ENCODE measurements at places on chromosomes 6 and 20.

DNA sequence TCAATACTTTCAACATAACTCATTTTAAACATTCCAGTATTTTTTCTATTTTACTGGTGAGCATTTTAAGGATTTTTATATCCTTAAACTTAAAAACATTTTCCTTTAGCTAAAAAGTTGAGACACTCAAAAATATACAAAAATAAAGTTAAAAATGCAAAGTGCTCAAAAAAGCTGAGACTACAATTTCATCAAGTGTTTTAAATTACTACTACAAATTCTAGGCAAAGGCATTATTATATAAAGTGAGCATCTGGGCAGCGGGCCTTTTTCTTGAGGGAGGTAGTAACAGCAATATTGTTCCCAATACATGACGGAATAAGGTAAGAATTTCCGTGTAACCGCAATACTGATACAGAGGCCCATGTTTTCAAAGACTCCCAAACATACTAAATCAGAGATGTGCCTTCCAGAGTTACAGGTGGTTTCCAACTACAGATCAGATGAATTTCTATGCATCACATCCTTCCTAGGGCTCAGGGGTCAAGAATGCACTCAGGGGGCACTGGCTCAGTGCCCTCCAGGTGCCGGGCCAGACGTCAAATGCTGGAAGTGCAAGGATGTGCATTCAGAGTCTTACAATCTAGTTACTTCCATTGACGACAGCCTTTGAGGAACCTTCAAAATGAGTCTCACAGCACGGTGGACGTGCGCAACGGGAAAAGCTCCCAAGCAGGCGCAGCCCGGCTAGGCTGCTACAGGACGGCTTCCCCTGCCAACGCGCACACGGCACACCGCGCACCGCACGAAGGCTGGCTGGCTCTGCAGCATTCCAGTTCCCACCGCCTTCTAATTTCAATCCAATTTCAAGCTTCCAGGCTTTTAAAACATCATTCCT lies 1.7 kb downstream of the PHF10 start:
- DNase-seq = peak; percentile 4

DNA sequence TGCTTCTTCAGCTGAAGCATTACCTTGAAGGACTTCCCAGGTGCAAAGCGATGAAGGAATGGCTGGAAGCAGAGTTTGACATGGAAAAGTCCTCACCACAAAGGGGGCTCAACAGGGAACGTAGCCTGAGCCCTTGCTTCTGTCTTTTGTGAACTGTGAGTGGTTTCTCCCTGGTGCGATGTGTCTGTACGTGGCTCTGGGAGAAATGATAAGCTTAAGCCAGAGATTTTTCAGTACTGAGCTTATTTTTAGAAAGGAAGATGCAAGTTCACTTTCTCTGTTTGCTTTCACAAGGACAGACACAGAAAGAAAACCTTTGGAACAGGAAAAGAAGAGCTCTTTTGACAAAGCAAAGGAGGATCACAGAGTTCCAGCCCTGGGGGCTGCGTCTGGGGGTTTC lies 79.4 kb downstream of the DACT2 start:
- no peak for DNase-seq

- DNase-seq = no peak
These were observed 274.3 kb downstream of the TFAP2C start for GRCh38 chr20:56903421-56903820.

DNA sequence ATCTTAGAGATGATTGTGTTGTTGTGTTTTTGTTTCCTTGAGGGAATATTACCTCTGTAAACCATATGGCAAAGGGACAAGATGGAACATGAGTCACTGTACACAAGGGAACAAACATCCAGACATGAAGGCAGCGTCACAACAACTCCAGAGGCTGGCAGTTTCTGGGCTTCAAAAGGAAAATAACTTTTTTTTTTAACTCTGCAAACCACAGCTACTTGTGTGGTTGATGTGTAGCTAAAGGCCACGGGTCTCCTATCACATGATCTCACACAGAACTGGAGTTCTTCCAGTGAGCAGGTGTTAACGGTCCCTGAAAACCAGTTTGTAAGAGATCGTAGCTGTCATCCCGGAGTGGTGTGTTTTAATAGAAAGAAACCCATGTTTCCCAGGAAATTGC lies 33.2 kb upstream of the HBS1L start:
- DNase-seq = no peak

DNA sequence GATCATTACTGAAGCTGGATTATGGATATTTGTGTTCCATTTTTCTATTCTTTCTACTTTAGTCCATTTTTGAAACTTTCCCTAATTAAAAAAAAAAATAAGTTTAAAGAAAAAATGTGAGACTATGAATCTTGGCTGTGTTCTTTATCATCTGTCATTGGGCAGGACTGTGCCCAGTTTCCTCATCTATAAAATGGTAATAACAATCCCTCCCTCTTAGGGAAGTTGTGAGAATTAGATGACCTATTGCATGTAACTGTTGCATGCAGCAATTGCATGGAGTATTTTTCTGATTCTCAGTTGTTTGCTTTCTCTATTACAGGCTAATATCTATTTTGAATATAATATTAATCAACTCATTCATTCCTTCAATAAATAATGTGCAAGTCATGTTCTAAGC lies 108.2 kb upstream of the LOC128125822 start:
- DNase-seq = no peak

All from stimulated activated CD8-positive, alpha-beta memory T cell treated with anti-CD3 and anti-CD28 coated beads, Interleukin-12 subunit alpha, Interleukin-12 subunit beta, amount 100 ng/mL, for 4 hours (primary cell).